ENCODE measurements at places on chromosomes 2 and 18. TPM values are rescaled to one million over a fixed set of nuclear protein-coding genes. Genes with fewer than 3 reads are reported as not detected.

Gene RAD51AP2
- total RNA-seq, result 0.20 TPM

DNA sequence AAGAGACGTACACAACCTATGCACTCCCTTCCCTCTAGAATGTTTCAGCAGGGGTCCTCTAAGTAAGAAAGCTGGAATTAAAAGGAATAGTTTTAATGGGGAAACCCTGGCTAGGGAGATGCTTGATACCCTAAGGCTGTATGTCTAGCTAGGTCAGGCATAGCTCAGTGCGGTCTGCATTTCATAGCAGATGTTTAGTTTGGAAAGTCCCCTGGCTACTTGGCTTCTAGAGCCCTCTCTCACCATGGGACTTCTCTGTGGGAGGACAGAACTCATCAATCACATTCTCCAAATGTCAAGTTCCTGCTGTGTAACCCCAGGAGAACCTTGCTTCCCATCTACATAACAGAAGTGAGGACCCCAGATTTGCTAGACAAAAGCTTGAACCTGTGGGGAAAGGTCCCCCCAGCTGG lies 24.1 kb upstream of the ANXA4 start:
- no peak overlapping the region for H3K27ac ChIP-seq
- peaks cover 4% of the 10 kb centered on the region for H3K4me1 ChIP-seq
- no peak for DNase-seq
- no peaks in the 10 kb centered on the region for H3K27me3 ChIP-seq
- no peak overlapping the region for H3K4me3 ChIP-seq

- no peaks in the 10 kb centered on the region for H3K36me3 ChIP-seq
- DNase-seq, result no peak
- H3K27ac ChIP-seq, result no peak overlapping the region
- H3K4me1 ChIP-seq, result no peaks in the 10 kb centered on the region
- H3K4me3 ChIP-seq, result no peak overlapping the region
- H3K27me3 ChIP-seq, result peaks cover 12% of the 10 kb centered on the region
Observed at GRCh38 chr18:73841661-73842060, 306.0 kb downstream of the FBXO15 start.

- H3K4me1 ChIP-seq, result peaks cover 44% of the 10 kb centered on the region
- H3K36me3 ChIP-seq, result no peaks in the 10 kb centered on the region
- H3K4me3 ChIP-seq, result no peak overlapping the region
- no peak for DNase-seq
- peak overlapping the region; percentile 86 for H3K27ac ChIP-seq
Observed at GRCh38 chr2:8806885-8807704, 30.3 kb downstream of the KIDINS220 start.

- no peaks in the 10 kb centered on the region for H3K36me3 ChIP-seq
- no peaks in the 10 kb centered on the region for H3K27me3 ChIP-seq
- H3K27ac ChIP-seq, result no peak overlapping the region
Observed at GRCh38 chr2:63862806-63863205, 21.1 kb downstream of the UGP2 start.

DNA sequence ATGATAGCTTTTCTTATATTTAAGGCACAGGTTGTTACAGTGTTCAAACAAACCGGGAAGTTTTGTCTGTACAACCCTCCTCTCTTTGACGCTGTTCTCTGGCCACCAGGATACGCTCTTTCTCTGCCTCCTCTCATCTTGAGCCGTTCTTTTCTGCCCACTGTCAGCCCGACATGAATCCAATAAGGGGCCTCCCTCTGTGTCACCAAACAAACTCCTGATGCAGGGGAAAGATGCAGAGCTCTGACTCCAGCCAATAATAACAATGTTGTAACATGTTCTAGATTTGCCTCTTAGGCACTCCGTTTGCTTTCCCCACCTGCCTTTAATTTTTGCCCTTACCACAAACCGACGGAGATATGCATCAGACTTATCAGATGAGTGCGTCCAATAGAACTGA lies 449.3 kb downstream of the SLC4A3 start:
- H3K4me3 ChIP-seq, result no peak overlapping the region
- H3K4me1 ChIP-seq, result no peaks in the 10 kb centered on the region
- no peaks in the 10 kb centered on the region for H3K36me3 ChIP-seq
- peak overlapping the region; percentile 31 for H3K27ac ChIP-seq

DNA sequence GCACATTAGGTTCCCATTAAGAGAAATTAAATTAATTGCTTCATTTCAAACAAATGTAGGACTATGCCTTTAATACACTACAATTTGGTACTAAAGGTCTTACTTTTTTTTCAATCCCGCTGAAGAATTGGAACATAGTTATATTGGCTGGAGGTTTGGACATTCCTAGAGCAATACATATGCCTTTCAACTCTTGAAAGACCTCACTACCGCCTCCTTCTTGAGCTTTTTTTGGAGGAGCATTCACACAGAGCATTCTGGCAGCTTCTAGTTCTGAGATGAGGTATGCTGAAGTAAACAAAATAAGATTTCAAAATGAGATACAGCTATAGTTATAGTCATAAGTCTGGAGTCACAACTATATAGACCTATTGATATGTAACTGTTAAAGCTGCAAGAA lies 10.9 kb downstream of the FAM98A start:
- H3K36me3 ChIP-seq, result no peaks in the 10 kb centered on the region
- H3K27me3 ChIP-seq, result no peaks in the 10 kb centered on the region
- no peak for DNase-seq
- H3K4me3 ChIP-seq, result no peak overlapping the region

DNA sequence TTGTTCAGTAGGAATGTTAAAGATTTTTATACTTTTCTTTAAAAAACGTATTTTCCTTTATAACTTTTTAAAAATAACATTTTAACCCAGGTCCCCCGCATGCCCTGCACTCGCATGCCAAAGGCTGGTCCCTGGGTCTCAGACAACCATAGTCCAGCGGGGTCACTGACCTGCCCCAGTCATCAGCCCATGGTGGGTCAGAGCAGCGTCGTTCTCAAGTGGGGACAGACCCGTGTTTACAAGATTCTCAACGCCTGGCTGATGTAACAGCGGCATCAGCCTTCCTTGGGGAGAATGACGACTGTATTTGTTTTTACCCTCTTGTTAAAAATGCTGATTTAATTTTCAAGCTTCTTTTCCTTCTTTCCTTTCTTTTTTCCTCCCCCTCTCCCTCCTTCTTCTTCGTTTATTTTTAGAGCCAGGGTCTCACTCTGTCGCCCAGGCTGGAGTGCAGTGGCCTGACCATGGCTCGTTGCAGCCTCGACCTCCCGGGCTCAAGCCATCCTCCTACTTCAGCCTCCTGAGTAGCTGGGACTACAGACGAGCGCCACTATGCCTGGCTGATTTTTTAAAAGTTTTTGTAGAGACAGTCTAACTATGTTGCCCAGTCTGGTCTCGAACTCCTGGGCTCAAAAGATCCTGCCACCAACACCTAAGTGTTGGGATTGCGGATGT lies 1.0 kb upstream of the EFHD1 start:
- peak; percentile 21 for DNase-seq
- H3K27me3 ChIP-seq, result no peaks in the 10 kb centered on the region
- peak overlapping the region; percentile 73 for H3K27ac ChIP-seq
- peak overlapping the region; percentile 78 for H3K4me3 ChIP-seq
- H3K4me1 ChIP-seq, result peaks cover 54% of the 10 kb centered on the region

Gene DAW1
- not detected for total RNA-seq

GRCh38 chr2:68411397-68412126 lies 46.5 kb downstream of the PLEK start:
- H3K36me3 ChIP-seq, result no peaks in the 10 kb centered on the region
- no peaks in the 10 kb centered on the region for H3K27me3 ChIP-seq
- H3K27ac ChIP-seq, result no peak overlapping the region
- H3K4me3 ChIP-seq, result no peak overlapping the region

DNA sequence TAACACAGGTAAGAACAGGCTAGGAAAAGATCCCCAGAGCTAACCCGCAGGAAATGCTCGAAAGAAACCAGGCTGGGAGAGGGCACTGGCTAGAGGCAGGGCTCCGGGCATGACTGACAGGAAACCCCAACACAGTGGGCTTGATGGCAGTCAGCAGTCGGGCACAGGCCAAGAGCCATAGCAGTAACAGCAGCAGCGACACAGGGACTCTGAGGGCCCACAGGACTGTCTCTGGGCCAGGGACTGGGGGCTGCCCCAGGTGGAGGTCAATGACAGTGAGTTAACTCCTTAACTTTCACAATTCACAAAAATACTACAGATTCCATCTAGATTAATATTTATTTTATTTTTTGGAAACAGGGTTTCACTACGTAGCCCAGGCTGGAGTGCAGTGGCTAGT lies 37.3 kb upstream of the ASPRV1 start:
- no peaks in the 10 kb centered on the region for H3K36me3 ChIP-seq
- H3K27ac ChIP-seq, result no peak overlapping the region
- no peaks in the 10 kb centered on the region for H3K27me3 ChIP-seq
- no peaks in the 10 kb centered on the region for H3K4me1 ChIP-seq

GRCh38 chr2:33391529-33392255 lies 84.8 kb upstream of the RASGRP3 start:
- H3K27me3 ChIP-seq, result no peaks in the 10 kb centered on the region
- H3K36me3 ChIP-seq, result no peaks in the 10 kb centered on the region
- no peak overlapping the region for H3K27ac ChIP-seq
- DNase-seq, result no peak
- no peak overlapping the region for H3K4me3 ChIP-seq

Gene ALPG
- not detected for total RNA-seq

DNA sequence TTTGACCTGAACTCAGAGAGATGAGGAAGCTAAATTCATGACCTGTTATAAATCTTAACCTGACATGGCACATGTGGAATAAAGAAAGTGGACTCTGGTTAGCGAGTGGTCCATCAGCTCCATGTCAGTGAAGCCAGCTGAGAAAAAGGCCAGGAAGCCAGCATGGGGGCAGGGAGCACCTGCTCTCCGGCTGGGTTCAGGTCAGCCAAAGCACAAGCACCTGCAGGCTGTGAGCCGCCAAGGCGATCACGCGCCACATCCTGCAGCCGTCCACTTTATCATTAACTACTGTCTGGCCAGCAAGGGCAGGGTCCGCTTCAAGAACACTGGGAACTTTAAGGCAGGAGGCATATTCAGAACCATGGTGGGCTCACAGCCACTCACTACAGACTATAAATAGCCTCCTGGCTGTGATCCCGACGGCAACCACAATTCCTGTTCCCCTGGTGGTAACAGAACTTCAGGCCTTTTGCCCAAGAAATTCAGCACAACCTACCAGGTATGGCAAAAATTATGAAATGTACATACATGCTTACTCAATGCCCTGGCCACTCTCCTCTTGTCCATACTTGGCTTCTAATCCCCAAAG lies 35.5 kb downstream of the ACVR1 start:
- DNase-seq, result peak; percentile 47
- no peaks in the 10 kb centered on the region for H3K27me3 ChIP-seq
- H3K4me1 ChIP-seq, result peaks cover 64% of the 10 kb centered on the region
- no peak overlapping the region for H3K4me3 ChIP-seq

- no peak for DNase-seq
- H3K36me3 ChIP-seq, result no peaks in the 10 kb centered on the region
- H3K27ac ChIP-seq, result no peak overlapping the region
- peaks cover 28% of the 10 kb centered on the region for H3K4me1 ChIP-seq
- H3K27me3 ChIP-seq, result no peaks in the 10 kb centered on the region
- no peak overlapping the region for H3K4me3 ChIP-seq
Observed at GRCh38 chr18:48608581-48608980, 69.8 kb downstream of the CTIF start.

DNA sequence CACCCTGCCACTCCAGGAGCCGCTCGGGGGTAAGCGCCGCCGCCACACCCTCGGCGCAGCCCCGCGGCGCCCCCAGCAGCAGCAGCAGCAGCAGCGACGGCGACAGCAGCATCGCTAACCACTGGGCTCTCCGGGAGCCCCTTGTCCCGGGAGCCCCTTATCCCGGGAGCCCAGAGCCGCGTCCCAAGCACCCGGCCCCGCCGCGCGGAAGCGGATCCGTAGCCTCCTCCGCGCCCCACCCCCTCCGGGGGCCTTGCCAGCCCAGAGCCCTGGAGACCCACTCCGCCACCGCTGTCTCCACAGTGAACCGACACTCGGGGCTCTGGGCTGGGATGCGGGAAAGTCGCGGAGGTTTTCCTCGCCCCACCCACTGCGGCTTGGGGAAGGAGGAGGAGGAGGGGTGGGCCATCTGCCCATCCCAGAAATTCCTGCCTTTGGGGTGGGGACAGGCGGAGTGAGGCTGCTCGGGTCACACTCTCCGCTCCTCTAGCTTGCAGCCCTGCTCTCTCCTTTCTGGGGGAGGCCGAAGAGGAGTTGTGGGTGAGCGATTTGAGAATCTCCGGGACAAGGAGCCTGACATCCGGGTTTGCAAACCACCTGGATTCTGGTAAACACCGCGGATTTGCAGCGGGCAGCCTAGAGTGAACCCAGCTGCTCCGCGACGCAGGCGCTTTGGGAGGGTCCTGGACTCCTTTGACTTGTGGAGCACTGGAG lies at the start of gene PLA2R1:
TSS of gene PLA2R1 (minus strand) at position 324 of the 714 bp plus-strand sequence. CDS start at position 112, 212 bp downstream.
- peaks cover 12% of the 10 kb centered on the region for H3K4me1 ChIP-seq
- peaks cover 14% of the 10 kb centered on the region for H3K27me3 ChIP-seq
- peak; percentile 30 for DNase-seq
- H3K27ac ChIP-seq, result peak within 1 kb of the TSS; percentile 23

GRCh38 chr18:9637036-9637767 lies 22.8 kb upstream of the PPP4R1 start:
- peaks cover under 1% of the 10 kb centered on the region for H3K4me1 ChIP-seq
- no peak for DNase-seq

DNA sequence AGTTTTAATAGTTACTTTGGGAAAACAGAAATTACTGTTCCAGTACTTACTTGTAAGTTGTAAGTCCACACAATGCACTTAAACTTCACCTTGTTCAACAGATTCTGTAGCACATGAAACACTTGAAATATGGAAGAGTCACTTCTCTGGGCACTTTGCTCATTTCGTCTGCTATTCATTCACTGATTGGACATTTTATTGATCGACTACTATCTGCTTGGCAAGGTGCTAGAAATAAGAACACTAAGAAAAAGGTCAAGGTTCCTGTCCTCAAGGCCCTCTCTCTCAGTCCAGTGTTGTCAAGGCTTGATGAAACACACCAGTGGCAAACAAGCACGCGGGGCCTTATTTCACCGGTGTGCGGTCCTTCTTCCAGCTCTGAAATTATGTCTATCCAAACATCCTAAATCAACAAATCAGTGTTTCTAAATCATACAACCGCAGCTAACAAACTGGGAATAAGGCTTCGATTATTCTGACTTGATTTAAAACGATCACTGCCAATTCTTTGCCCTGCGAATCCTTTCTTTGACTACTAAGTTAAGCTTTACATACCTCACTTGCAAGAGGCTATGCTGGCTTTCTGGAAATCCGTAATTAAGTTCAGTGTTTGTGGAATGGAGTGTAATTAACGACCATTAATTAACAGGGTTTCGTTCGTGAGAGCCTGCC lies 780 bp upstream of the ITGAV start:
- H3K27ac ChIP-seq, result peak overlapping the region; percentile 98
- H3K4me3 ChIP-seq, result peak overlapping the region; percentile 56
- no peak for DNase-seq
- H3K27me3 ChIP-seq, result no peaks in the 10 kb centered on the region
- peaks cover 16% of the 10 kb centered on the region for H3K4me1 ChIP-seq

- H3K4me3 ChIP-seq, result no peak overlapping the region
- DNase-seq, result no peak
- no peaks in the 10 kb centered on the region for H3K36me3 ChIP-seq
- H3K4me1 ChIP-seq, result no peaks in the 10 kb centered on the region
Observed at GRCh38 chr2:105879106-105879802, 134.5 kb downstream of the NCK2 start.

- H3K27ac ChIP-seq, result no peak overlapping the region
- H3K27me3 ChIP-seq, result peaks cover 2% of the 10 kb centered on the region
- no peak for DNase-seq
Observed at GRCh38 chr2:34229998-34230397, 630.9 kb upstream of the FAM98A start.

GRCh38 chr2:110211938-110212858 lies at the start of gene MTLN:
Gene MTLN (minus strand): TSS chr2:110212547. CDS start chr2:110212525, 22 bp downstream.
- H3K27me3 ChIP-seq, result peaks cover 17% of the 10 kb centered on the region
- H3K27ac ChIP-seq, result peak within 1 kb of the TSS; percentile 89
- peak; percentile 69 for DNase-seq

Measured in heart right ventricle (tissue), 16 donors.